RWPE2 (cell line): ENCODE measurements at places on chromosomes 7 and 10.

DNA sequence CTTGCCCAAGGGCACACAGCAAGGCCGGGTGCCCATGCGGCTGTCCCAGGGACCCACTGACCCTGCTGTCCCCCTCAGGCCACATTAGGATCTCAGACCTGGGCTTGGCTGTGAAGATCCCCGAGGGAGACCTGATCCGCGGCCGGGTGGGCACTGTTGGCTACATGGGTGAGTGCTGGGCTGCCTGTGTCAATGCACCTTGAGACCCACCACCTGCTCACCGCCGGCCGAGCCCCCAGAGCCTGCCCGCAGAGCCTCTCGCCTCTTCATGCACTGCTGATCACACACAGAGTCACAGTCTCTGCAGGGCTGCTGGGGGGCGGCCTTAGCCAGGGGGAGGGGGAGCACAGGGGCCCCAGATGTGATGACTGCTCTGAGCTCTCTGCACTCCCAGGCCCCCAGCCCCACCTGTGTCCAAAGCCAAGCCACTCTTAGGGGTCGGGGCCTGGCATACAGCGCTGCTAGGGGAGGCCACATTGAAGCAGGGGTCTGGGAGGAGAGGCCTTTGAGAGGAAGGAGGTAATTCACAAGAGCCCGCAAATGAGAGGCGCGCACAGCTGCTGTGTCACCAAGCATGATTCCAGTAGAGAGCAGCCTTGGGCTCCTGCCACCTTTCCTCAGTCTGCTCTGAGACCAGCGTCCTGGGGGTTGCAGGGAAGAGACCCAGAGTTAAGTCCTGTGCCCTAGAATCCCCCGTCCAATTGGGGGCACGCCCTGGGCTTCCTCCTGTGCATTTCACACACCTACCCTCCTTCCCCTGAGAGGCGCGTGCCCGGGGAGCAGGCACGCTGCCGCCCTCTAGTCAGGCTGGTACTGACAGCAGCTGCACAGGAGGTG lies 100.4 kb downstream of the RGS10 start:
- DNase-seq = no peak

GRCh38 chr7:106618480-106618879 lies 42.5 kb downstream of the CCDC71L start:
- no peak for DNase-seq

GRCh38 chr7:104252409-104253134 lies 44.8 kb upstream of the ORC5 start:
- DNase-seq = no peak

GRCh38 chr7:82624965-82625364 lies 181.4 kb upstream of the CACNA2D1 start:
- DNase-seq = no peak

GRCh38 chr7:135562720-135563119 lies 5.0 kb downstream of the NUP205 start:
- DNase-seq = no peak

DNA sequence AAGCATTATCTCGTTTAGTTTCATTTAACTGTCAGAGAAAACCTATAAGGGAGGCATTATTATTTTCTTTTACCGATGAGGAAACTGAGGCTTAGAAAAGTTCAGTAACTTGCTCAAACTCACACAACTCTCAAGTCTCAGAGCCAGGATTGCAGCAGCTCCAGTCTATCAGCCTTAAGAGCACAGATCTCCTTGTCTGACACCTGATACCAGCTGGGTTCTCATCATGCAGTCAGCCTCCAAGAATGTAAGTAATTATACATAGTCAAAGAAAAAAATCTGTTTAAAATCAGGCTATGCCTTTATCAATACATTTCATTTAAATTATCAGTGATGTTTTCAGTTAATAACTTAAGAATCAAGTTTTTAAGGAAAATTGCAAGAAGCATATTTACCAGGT lies 236.6 kb upstream of the TCF7L2 start:
- no peak for DNase-seq

- DNase-seq = no peak
Measured at GRCh38 chr10:93390306-93391090, 91.6 kb downstream of the MYOF start.

DNA sequence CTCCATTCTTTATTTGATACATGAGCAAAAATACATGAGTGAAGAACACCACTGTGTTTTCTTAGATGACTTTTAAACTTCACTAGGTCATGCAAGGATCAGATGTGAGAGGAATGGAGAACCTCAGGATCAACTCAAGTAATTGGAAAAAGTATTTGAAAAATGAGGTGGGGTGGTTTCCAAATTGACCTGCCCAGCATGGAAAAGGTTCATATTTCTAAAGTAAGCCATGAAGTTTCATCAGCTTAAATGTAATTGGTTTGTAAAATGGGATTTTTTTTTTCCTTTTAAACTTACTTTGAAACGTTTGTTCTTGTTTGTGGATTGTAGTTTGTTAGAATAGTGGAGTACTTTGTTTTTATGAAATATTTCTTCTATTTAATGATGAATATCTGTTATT lies 134.8 kb downstream of the MLLT10 start:
- no peak for DNase-seq

DNA sequence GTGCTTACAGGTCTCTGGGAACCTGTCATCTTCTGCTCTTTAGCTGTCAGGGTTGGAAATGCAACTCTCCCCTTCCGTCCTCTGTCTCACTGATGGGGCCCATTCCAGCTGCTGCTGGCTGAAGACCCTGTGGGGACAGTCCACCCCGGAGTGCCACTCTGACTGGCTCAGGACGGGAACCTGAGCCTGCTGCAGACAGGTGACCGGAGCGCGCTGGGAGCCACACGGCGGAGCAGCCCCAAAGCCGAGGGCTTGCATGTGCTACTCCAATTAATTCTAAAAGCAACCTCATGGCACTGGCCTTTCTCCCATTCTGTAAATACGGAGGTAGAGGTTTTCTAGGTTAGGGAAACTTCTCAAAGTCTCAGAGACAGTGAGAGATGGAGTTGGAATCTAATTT lies 223.5 kb upstream of the PITRM1 start:
- DNase-seq = no peak

DNA sequence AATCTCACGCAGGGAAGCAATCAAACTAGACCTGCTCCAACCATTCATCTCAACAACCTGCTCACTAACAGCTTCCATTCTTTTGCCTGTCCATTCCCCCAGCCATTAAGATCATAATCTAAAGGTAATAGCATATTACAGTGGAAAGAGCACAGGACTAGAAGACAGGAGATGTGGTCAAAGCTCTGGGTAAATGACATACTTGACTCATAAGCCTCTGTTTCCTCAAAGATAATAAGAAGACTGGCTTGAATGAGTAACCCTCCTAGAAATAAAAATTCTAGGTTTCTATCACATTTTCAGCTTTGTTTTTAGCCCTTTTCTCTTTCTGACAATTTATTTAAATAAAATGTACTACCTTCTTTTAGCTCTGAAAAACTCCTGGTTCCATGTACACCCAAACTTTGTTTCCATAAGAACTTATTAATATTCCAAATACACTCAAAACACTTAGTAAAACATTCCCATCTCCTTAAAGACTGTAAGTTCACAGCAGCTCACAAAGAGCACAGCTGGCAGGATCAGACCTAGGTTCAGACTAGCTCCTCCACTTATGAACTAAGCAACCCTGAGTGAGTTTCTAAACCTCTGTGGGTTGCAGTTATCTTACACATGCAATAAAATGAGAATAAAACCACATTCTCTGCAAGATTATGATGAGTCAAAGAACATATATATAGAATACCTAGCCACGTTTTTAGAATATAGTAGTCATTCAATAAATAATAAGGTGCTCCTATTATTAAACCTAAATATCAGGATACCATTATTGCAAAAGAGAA lies 11.6 kb downstream of the FAM204A start:
- no peak for DNase-seq

DNA sequence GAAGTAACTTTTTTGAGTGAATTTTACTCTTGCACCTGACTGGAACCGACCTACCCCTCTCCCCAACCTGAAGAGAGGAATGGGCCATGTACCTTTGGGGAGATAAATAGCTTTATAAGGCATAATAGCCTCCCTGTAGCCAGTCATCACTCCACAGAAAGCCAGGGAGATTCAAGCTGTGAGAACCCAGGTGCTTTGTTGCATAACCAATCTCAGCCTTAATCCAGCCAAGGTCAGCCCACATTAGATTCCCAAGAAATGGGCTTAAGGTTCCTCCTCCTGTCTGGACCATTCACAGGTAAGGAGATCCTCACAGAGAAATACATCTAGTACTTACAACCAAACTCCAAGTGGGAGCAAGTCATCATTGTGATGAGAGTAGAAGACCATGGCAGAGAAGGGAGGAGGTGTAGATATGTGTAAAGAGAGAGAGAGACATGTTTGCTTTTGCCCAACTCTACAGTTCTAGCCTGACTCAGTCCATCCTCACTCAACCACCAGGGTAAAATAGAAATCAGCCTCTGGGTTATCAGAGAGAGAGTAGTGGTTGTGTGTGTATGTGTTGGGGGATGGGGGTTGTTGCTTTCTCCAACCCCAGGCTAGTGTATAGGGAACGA lies 23.6 kb downstream of the SKIDA1 start:
- DNase-seq = no peak

DNA sequence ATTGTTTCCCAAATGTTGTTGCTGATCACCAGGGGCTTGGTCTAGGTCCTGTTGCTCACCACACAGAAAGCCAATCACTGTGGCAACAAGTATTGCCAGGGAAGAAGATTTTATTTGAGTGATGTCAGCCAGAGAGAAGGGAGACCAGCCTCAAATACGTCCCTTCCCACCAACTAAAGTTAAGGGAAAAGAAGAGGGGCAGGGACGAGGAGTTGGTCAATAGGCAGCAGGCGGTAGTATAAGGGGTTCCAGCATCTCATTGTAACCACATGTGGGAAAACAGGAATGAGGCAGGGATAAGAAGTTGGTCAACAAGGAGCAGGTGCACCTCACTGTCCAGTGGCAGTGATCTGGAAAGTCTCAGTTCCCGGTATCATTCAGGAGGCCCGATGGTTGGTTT lies 138.9 kb upstream of the KCNMA1 start:
- DNase-seq = no peak

GRCh38 chr10:123284022-123284421 lies 129.8 kb downstream of the BUB3 start:
- no peak for DNase-seq

DNA sequence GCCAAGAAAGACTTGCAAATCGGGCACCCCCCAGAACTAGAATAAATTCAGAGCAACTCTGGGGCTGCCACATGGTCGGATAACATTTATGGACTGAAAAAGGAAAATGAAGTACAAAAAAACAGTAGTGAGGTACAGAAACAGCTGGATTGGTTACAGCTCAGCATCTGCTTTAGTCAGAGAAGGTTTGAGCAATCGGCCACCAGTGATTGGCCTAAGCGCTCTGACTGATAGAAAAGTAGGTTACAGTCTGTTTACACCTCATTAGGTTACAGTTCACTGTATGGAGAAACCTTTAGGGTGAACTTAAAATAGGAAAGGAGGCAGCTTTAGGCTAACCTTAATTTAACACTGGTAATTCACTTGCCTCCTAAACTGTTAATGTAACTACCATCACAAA lies 102.0 kb upstream of the DKK1 start:
- no peak for DNase-seq

- DNase-seq = no peak
Measured at GRCh38 chr10:43998021-43998809, 349.5 kb upstream of the ZNF32 start.

GRCh38 chr10:52755297-52756062 lies 17.1 kb downstream of the MBL2 start:
- DNase-seq = no peak

DNA sequence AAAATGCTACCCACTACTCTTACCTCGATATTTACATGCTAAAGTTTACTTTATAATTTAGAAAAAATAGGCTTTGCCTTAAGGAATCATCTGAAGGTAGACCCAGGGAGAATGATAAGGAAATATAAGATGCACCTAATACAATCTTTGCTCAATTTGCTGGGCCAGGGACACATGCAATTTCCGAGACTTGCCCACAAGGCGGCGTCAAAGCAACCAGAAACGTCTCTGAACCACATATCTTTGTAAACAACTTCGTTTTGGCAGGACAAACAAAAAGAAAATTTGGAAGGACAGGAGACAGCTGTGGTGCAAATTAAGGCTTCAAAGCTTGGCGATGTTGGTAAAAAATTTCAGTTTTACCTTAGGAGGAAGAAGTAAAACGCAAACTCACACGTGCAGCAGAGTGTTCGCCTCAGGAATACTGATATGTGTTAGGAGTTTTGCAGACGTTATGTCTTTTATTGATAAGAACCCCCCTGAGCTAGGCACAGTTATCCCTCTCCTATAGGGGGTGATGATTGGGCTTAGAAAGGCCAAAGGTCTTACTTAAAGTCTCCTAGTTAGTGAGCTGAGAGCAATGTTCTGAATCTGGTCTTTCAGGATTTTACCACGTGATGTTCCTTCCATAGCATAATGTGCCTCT lies 134.3 kb downstream of the PRKCQ start:
- DNase-seq = no peak

DNA sequence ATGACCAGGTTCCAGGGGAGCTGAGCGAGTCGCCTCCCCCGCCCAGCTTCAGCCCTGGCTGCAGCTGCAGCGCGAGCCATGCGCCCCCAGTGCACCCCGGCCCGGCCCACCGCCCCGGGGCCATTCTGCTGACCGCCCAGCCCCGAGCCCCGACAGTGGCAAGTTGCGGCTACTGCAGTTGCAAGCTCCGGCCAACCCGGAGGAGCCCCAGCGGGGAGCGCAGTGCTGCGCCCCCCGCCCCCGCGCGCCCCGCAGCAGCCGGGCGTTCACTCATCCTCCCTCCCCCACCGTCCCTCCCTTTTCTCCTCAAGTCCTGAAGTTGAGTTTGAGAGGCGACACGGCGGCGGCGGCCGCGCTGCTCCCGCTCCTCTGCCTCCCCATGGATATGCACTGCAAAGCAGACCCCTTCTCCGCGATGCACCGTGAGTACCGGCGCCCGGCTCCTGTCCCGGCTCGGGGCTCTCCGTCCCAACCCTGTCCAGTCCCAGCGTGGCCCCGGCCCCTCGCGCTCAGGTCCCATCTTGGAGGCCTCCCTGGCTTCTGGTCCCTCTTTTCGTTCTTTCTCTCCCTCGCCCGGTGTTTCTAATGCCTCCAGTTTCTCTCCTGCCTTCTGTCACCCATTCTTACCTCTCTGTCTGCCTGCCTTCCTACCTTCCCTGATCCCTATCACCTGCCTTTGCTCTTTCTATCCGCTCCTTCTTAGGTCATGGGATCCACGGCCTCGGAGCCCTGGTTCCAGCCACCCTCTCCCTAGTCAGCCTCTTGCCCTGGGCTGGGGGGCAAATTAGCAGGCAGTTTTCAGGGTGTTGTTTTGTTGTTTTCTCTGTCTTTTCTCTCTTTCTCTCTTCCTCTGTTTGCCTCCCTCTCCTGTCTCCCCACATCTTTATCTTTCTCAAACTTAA lies 751 bp downstream of the PAX2 start:
- DNase-seq = no peak

GRCh38 chr7:13290975-13291374 lies 603.5 kb downstream of the ARL4A start:
- no peak for DNase-seq
